ENCODE measurements at places on chromosomes 7 and 10. TPM values are rescaled to one million over a fixed set of nuclear protein-coding genes. Genes with fewer than 3 reads are reported as not detected.

The GPC2 gene
- total RNA-seq, result 13.3 TPM

The PCDH15 gene
- total RNA-seq, result not detected

The TEX47 gene
- not detected for total RNA-seq

The IL15RA gene
- total RNA-seq, result 4.8 TPM

The KIF20B gene
- total RNA-seq, result 23.1 TPM

The MOGAT3 gene
- not detected for total RNA-seq

The REEP3 gene
- 3.6 TPM for total RNA-seq
